ENCODE measurements at places on chromosomes 3 and 15.

DNA sequence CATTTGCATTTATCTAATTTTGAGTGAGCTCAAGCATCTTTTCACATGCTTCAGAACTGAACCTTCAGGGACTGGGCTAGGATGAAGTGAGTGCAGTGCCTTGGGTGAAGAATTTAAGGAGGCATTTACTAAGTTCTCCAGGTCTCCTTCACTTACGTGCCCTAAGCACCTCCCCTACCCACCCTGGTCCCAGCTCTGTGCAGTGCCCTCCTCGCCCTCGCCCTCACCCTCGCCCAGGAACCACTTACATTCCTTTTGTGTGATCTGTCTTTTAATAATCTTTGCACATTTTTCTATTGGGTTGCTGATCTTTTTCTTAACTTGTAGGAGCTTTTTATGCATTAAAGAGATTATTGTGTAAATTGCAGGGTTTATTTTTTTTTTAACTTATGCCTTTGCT lies 322.6 kb downstream of the THSD4 start:
- peak; percentile 19 for DNase-seq

DNA sequence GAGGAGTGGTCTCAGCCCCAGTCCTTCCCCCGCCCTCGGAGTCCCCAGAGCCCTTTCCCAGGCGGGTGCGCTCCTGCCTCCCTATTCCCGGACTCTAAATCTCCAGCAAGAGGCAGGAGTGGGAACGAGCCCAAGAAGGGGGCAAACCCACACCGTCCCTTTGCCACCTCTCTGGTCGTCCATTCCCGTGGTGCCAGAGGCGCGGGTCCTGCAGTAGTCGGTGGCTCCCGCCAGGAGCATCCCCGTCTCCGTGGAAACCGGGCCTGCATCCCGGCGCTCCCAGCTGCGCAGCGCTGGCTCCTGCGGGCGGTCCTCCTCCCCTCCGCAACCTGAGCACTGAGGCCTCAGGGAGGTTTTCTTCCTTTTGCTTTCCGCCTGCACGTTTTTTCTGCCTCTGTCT lies 44.8 kb downstream of the LHFPL4 start:
- no peak for DNase-seq

DNA sequence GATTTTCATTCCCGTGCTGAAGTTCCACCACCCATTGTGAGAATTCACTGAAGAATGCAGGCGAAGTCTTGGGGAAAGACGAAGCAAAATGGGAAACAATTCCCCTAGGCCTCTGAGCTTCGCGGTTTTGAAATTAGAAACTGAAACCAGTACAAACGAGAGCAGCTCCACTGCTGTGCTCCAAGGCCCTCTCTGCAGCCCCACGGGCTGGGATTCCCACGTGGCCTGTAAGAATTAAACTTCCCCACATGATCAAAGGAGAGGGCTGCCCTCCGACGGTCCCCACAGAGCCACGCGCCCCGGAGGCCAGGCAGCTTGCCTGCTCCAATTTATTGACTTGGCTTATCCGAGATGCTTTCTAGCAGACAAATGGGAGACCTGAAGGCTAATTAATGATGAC lies 144.0 kb downstream of the GREM1 start:
- DNase-seq: peak; percentile 59

GRCh38 chr3:128504963-128505730 lies 12.1 kb upstream of the GATA2 start:
- DNase-seq: no peak

- no peak for DNase-seq
These were observed 85.5 kb downstream of the KLHL25 start for GRCh38 chr15:85709250-85709649.

DNA sequence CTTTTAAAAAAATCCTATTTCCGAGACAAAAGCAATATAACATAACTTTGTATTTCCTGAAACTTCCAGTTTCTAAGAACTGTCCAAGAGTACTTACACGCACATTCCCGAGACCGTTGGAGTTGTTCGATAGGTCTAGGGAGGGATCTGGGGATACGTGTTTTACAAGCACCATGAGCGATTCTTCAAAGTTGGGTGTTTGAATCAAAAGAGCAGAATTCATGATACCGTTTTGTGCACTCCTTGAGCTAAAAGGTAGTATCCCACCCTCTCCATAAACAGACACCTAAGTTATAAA lies 700 bp upstream of the EDEM1 start:
- DNase-seq: peak; percentile 55

DNA sequence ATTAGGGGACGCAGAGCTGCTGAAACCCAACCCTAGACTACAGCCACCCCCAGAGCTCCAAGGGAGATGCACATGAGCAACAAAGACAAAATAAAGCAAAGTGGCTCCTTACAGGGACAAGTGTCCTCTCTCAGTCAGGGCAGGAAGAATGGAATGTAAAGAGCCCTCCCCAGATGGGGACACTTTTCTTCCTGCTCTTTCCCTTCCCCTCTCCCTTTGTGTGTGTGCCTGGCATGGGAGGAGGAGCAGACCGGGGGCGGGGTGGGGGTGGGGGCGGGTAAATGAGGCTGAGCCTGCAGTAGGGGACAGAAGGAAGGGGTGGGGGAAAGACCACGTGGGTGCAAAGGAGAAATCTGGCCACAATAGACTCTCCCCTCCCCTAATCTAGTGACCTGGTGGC lies 37.4 kb downstream of the ACAA1 start:
- no peak for DNase-seq

- DNase-seq: no peak
These were observed 84.6 kb downstream of the PRICKLE2 start for GRCh38 chr3:64140651-64141050.

DNA sequence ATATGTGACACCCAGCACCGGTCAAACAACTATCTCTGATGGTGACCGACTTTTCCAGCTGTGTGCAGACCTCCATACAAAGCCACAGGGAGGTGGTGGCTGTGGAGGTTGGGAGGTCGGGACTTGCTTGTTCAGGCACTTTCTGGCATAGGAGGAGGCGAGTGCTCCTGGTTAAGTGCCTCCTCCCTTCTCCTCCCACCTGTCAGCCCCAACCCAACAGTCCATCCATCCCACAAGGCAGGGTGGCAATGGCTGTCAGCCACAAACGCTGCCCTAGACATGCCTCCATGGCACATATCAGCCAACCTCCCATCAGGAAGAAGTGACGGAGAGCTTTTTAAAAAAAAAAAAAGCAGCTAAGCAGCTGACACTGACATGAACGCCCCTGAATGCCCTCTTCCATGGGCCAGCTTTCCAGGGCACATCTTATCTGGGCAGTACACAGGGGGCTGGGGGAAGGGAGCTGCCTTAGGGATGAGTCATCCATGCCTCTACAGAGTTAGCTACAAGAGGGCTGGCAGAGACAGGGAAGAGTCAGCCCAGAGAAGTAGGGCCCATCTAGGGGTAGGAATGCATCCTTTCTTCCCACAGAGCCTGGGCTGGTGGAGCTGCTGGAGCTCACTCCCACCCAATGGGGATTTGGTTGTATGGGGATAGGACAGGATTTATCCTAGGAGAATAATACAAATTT lies 41.2 kb downstream of the CCDC12 start:
- DNase-seq: peak; percentile 99

GRCh38 chr3:185837414-185837813 lies 12.6 kb upstream of the IGF2BP2 start:
- DNase-seq: peak; percentile 83

GRCh38 chr3:108006077-108006771 lies 84.6 kb downstream of the CD47 start:
- DNase-seq: peak; percentile 64

GRCh38 chr3:152434142-152434541 lies 165.4 kb downstream of the MBNL1 start:
- DNase-seq: no peak

GRCh38 chr15:77980098-77980497 lies 97.4 kb downstream of the TBC1D2B start:
- no peak for DNase-seq

DNA sequence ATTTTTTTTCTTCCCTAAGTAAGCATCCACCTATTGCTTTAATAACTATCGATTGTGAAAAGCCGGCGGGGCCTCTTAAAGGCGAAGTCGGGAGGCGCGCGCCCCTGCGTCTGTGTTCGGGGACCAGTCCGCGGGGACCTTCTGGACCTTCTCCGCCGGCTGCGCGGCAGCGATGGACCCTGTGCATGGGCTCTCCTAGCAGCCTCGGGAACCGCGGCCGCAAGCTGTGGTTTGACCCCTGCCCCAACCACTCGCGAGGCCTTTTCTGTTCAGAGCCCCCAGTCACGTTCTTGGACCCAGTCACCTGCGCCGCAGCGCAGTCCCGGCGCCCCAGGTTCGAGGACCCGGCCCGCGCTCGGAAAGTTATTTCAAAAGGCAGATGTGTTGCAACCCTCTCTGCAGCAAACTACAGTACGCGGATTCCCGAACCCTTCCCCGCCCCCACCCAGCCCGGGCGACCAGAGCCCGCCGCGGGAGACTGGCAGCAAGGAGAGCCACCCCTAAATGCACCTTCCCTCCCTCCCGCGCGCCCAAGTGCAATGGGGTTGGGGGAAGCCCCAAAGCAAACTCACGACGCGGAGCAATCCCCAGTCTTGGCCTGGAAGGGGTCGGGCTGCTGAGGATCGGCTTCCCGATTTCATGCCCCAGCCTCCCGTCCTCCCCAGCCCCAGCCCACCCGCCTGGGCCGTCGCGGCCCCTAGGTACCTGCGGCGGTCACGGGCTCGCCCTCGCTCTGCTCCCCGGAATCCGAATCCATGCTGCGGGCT lies 684 bp downstream of the TNFAIP8L3 start:
- peak; percentile 66 for DNase-seq

GRCh38 chr15:66961407-66961884 lies 104.0 kb upstream of the SMAD3 start:
- no peak for DNase-seq

DNA sequence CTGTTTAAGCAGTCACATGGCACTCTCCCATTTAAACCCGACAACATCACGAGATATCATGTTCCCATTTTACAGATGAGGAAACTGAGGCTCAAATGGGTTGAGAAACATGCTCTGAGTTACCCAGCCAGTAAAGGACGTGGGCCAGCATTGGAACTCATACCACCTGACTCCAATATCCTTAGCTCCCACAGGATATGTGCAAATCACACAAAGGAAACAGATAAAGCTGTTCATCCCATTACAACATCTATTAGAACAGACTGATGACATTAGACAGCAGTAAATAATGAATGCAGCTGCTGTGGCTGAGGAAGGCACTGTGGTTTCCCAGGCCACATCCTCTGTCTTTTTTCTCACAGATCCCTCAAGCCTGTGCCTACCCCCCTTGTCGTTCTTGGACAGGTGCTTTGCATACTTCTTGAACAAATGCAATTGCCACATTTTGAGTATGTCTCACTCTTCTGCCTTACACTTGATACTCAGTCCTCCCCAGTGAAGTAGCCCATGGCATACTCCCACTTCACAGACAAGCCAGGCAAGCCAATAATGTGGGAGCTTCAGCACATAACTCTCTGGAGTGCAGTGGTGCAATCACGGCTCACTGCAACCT lies 17.7 kb downstream of the FRMD4B start:
- no peak for DNase-seq

- no peak for DNase-seq
These were observed 19.8 kb upstream of the ARNT2 start for GRCh38 chr15:80384432-80384831.

GRCh38 chr15:80202641-80203360 lies 49.2 kb downstream of the CTXND1 start:
- no peak for DNase-seq

DNA sequence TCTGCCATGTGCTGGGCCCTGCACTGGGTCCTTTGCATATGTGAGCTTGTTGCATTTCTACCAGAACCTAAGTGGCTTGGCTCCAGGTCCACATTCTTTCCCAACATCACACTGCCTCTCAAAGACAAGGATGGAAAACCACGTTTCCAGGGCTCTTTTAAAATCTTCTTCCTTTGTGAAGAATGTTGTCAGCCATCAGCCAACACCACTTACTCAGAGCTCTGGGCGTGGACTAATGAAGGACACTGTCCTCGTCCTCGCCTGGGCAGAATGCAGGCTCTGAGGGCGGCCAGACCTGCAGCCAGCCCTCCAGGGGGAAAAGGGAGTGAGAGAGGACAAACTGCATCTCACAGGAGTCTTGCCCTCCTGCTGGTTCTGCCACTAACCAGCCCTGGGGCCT lies 49.7 kb downstream of the MAGEF1 start:
- peak; percentile 49 for DNase-seq

GRCh38 chr3:42826141-42826540 lies 16.9 kb downstream of the ACKR2 start:
- no peak for DNase-seq

DNA sequence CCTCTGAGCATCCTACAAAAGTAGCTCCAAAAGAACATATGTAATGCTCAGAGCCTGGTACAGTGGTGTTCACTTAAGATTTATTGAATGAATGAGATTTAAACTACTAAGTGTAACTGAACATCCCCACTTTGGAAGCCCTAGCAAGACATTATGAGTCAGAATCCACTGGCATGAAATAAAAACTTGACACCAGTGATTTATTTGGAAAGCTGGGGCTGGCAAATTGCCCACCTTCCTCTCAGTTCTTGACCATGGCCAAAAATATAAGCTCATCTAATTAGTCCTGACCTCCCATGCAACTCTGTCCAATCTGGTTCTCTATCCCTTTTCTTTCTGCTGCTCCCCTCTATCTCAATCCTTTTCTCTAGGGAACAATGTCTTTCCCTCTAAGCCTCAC lies 418.0 kb downstream of the PLCL2 start:
- DNase-seq: peak; percentile 57

DNA sequence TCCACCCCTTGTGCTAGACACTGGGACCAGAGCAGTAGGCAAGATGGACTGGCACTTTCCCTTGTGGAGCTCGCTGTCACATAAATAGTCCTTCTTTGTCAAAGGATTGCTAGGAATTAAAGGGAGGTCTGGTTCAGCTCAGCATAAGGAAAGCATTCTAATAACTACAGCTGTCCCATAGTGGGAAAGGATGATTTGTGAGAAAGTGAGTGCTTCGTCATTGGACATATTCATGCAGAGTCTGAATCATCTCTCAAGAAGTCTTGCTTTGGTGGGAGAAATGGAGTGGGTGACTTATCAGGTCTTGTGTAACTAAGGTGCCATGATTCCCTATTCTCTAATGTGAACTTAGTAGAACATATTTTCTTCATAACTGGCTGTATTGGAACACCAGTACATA lies 14.7 kb downstream of the PPARG start:
- peak; percentile 81 for DNase-seq

DNA sequence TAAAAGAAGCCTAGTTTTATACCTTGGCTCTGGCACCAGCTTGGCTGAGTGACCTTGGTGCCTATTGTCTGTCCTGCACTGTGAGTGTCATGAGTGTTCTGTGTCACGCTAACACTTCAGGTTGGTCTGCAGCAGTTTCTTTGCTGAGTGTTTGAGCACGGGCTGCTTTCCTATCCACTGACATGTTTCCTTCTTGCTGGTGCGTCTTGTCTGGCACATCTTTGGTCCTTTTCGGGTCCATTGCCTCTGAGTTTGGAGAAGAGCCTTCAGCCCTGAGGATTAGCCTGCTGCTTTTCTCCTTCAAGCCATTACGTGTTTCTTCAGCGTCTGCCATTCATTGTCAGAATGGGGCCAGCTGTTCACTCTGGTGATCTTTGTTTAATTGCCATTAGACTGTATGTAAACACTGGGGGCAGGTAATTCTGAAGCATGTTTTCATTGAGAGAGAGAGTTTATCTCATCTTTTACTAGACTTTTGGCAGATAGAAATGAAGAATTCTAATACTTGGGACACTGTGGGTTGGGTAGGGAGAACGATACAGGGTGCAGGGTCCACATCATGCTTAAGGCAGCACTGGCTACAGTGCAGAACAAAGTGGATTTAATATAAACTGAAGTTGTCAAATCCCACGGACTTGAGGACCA lies 55.5 kb downstream of the LRRC28 start:
- DNase-seq: no peak

- no peak for DNase-seq
These were observed 24.3 kb downstream of the MKRN2OS start for GRCh38 chr3:12521010-12521409.

- no peak for DNase-seq
These were observed 48.3 kb upstream of the DPPA4 start for GRCh38 chr3:109385442-109386318.

Measured in cardiac fibroblast (primary cell).